ENCODE measurements at places on chromosomes 7 and 10.

- no peak for DNase-seq
Measured at GRCh38 chr7:9889554-9889953, 1084.1 kb upstream of the PHF14 start.

DNA sequence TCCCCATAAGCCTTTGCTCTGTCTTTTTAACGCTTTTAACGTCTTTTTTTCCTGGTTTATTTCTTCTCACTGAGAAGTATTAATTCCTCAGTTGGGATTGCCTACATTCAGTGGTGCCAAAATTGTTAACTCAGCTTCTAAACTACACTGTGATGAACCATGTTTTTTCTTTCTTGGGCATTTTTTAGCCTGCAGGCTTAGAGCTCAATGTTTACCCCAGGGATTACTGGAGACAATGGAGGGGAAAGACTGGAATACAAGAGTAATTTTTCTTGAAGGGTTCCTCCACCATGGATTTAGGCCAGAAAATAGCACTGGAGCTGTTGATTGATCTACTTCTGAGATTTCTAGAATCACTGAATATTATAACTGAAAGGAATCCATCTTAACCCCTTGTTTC is 19.8 kb downstream of the STAMBPL1 start:
- no peak for DNase-seq

DNA sequence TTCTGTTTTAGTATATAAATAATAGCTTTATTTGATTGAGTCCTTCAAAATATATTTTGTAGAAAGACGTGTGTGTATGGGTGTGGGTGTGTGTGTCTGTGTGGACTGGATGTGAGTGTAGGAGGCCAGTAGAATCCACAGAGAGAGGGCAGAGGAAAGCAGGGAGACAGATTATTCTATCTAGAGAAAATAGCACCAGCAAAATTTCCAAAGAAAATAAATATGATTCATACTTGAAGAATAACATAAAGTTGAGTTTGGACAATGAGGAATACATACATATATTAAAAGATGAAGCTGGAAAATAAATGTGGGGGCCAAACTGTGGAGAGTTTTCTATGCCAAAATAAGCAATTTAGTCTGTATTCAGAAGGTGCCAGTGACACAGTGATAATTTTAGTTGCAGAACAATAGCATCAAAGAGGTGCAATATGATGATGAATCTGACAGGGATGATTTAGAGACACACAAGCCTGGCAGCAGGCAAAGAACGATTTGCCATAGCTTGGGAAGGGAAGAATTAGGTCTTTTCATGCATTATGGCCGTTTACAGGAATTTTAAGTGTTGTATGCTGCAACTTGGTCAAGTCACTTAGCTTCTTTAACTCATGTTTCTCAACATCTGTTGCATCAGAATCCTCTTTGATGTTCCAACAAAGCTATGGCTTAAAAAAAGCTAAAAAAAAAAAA is 121.3 kb downstream of the SEMA3A start:
- no peak for DNase-seq

DNA sequence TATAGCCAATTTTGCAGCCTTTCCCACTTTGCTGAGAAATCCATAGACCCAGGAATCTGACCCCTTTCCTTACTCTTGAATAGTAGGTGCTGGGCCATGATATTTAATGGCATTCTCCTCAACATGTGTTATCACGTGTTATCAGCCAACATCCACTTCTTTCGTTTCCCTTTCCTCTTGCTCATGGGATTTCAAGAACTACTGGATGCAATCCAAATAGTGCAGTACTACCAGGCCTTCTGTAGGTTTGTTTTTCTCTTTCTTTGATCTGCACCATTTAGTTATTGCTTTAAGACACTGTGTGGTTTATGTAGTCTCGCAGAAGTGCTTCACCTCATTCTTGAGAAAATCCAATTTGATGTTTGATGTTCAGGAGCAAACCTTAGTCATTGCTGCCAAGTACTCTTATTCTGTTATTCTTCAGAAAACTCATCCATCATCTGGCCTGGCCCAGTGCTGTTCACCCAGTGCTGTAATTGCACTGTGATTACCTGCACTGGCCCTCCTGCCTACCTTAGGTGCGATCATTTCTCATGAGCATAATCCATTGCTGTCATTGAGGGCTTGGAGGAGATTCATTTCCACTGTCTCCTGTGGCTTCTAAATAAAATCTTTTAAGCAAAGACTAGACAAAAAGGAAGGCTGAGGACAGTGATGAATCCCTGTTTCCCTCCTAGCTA is 315.3 kb downstream of the BMPER start:
- DNase-seq = no peak

DNA sequence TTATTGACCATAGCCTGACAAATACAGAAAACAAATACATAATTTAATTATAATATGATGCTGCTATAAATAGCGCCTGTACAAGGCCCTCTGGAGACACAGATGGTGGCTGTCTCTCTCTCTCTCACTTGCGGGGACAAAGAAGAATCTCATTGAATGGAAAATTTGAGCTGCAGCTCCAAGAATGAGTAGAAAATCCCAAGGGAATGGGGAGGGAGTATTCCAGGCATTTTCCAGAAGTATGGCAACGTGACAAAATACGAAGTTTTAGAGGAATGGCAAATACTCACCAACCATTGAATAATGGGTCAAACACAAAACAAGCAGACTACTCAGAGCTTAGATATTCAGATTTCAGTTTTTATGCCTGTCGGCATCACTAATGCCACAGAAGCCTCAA is 179.9 kb downstream of the NRP1 start:
- no peak for DNase-seq

- DNase-seq = no peak
Measured at GRCh38 chr7:7529328-7529727, 6.3 kb downstream of the COL28A1 start.

Measured in BJ (cell line).